K562 (cell line): ENCODE measurements at places on chromosomes 7 and 10. TPM values are rescaled to one million over a fixed set of nuclear protein-coding genes. Genes with fewer than 3 reads are reported as not detected.

SH2D4B gene
- 0.13 TPM in 1 of 2 replicates, not detected in the other for total RNA-seq

STYXL1 gene
- 44.3 and 50.0 TPM in 2 replicates for total RNA-seq

WBP1L gene
- total RNA-seq = 11.8 and 14.4 TPM in 2 replicates

AOC1 gene
- not detected in 2 replicates for total RNA-seq

ARID5B gene
- 1.2 and 1.6 TPM in 2 replicates for total RNA-seq

RTKN2 gene
- 0.09 and 0.18 TPM in 2 replicates for total RNA-seq

NSUN5 gene
- total RNA-seq = 108 and 115 TPM in 2 replicates

HTR5A gene
- not detected in 2 replicates for total RNA-seq

KAZALD1 gene
- total RNA-seq = 8.6 and 9.1 TPM in 2 replicates

DNA sequence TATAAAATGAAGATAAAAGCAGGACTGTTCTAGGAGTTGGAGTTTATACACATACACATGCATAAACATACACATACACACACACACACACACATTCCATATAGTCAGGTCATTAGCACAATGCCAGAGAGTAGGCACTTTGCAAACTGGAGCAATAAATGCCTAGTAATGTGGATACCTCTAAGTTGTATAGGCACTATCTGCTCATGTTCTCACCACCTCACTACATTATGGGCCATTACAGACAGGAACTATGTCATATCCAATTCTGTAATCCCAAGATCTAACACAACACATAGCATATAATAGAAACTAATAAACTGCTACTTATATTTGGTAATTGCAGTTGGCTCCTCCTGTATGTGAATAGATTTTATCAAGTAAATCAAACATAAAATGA, 115.6 kb downstream of the GRM8 start:
- DNase-seq = no peak

- no peak for DNase-seq
These were observed 370.9 kb downstream of the SORCS1 start for GRCh38 chr10:106793617-106794016.

DNA sequence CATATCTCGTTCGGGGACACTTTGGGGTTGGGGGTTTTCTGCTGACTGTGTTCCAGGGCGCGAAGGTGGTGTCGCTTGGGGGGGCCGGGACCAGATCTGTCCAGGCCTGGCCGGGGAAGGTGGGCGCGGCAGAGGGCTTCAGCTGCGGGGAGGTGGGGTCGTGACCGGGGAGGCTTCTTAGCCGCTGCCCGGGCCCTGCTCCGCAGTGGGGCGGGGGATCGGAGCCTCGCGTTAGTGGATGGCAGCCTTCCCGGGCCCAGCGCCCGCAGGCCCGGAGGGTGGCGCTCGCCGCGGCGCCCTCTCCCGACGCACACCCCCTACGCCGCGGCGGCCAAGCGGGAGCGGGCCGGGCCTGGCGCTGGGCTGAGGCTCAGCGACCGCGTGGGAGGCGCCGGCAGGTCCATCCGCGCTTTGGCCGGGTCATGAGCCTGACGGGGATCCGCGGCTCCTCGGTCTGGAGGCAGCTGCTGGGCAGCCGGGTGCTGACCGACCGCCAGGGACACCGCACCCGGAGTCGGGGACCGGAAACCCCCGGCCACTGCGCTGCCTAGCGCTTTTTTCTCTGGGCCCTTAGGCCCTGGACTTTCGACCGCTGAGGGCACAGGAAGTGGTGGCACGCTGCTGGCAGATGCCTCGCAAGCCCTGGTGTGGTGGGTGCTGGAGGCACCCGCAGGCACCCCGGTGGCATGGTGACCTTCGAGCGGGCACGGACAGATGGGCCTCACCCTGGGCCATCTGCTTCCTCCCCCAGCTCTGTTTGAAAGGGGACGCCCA, 1.2 kb downstream of the AGAP3 start:
- peak; percentile 79 for DNase-seq

DNA sequence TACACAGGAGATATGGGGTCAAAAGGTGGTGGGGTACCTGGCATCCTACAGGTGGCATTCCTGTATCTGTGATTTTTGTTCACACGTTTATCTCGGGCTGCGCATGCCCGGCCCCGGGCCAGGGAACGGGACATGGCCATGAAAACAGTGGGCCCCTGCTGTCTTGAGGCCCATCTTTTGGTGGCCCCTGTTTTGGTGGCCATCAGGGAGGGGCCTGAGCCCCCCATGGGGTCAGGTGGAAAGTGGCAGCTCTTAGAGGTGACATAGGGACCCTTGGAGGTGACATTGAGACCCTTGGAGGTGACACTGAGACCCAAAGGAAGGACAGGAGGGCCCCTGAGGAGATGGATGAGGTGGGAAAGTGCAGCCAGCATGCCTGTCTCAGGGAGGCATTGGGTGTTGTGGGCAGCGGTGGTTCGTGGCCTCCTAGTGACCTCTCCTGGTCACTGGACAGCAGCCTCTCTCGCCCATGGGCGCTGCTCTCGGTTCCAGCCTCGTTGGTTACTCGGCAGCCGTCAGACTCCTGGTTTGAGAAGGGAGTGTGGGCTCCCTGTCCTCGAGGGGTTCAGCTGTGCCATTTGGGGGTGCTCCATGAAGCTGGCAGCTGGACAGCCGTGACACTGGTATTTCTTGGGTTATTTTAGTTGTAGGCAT, 39.9 kb downstream of the INPP5A start:
- no peak for DNase-seq

GRCh38 chr7:156155988-156156733, 343.9 kb upstream of the SHH start:
- DNase-seq = no peak

DNA sequence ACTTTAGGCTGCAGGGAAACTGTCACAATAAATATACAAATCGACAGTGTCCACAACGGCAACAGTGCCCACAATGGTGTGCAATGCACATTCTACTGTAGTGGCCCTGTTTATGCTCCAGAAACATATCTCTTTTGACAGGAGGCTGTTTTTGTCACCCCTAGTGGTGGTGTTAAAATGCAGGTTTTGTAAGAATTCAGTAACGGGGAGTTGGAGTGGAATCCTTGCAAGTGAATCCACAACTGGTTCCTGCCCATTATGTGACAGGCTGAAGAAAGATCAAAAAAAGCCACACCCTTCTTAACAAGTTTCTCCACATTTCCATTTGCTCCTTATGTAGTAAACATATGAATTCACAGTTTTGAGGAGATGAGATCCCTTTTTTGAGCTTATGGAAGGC, 58.5 kb downstream of the BEND7 start:
- DNase-seq = peak; percentile 14

- no peak for DNase-seq
These were observed 265.1 kb downstream of the FGFR2 start for GRCh38 chr10:121332829-121333765.

- DNase-seq = no peak
These were observed 13.3 kb downstream of the MAP3K8 start for GRCh38 chr10:30447125-30447799.

- no peak for DNase-seq
These were observed 734.4 kb downstream of the PARD3 start for GRCh38 chr10:34080485-34081346.

DNA sequence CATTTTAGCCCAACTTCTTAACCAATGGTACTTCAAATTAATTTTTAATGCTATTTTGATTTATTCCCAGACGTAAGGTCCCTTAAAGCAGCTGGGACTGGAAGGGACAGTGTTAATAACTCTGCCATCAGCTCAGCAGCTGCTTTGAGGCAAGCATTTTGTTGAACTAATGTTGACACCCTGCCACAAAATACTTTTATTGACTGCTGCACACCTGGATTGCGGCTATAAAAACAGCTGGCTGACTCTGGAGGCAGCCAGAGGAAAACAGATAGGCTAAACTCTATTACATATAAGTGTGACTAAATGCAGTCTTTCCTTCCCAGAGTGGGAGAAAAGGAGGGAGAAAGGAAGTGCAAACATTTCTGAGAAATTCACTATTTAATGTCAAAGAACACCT, 77.6 kb downstream of the ETV1 start:
- DNase-seq = no peak

DNA sequence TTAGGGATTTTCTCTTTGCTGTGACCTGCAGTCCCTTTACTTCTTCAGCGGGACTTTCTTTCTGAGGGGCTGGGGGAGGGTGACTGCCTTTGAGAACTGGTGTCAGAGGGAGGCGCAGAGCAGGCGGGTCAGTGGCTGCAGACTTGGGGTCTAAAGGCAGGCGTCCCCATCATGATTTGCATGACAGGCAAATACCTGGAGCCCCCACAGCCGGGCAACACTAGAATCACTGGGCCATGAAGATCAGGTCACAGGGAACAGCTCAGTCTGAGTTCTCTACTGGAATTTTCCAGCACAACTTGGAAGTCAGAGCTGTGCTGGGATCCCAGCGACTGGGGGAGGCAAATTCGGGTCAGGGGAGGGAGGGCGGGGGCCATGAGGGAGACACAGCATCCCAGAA, 29.2 kb upstream of the PITRM1 start:
- no peak for DNase-seq

- no peak for DNase-seq
These were observed 49.5 kb upstream of the CAPZA2 start for GRCh38 chr7:116812860-116813259.

DNA sequence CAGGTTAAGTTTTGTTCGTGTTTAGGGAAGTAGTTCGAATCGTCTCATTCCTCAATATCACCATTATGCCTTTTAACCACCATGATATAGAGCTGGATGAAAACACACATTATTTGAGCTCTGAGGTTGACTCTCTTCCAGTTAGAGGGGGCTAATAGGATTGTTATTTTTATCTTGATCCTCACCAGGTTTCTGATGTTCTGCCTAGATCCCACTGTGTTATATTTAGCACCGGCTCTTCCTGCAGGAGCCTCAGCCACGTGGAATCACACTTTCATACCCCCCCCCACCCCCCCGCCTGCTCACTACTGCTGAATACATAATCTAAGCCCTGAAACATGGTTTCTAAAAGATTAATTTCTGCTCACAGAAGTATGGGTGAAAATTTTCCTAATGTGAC, 88.3 kb downstream of the NRCAM start:
- DNase-seq = peak; percentile 15
